ENCODE measurements at places on chromosomes 2 and 18. TPM values are rescaled to one million over a fixed set of nuclear protein-coding genes. Genes with fewer than 3 reads are reported as not detected.

Gene ESPNL
- not detected for total RNA-seq

Gene PNPT1
- 22.4 TPM for total RNA-seq

Gene RAPGEF4
- total RNA-seq, result 23.8 TPM

Gene PTPRN
- total RNA-seq, result not detected

Gene PDCD1
- not detected for total RNA-seq

Gene BOK
- 23.8 TPM for total RNA-seq

Gene HNMT
- 4.0 TPM for total RNA-seq

Gene CCDC68
- 0.34 TPM for total RNA-seq

Gene IDH1
- 73.5 TPM for total RNA-seq

Gene RIT2
- not detected for total RNA-seq

Gene FHOD3
- total RNA-seq, result 0.33 TPM

Gene DCC
- total RNA-seq, result under 0.01 TPM

Gene ATG9A
- 41.2 TPM for total RNA-seq

Gene ASAP2
- 30.5 TPM for total RNA-seq
